AG10803 (cell line): ENCODE measurements at places on chromosomes 2 and 18.

DNA sequence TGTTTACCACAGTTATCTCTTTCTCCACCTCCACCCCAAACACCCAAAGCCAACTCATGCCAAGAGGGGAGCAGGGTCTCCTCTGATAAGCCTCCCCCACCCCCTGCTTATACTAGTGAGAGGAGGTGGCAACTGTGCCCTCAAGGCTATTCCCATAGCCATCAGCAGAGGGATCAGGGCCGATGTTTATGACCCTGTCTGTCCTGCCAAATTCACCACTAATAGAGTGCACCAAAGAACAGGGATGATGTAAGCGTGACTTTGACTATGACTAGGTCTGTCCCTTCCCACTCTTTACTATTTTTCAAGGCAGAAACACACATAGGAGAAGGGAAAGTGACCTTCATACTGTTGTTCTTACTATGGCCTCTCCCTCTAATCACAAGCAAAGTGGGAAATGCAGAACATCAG, 74.6 kb downstream of the CLHC1 start:
- peak; percentile 58 for DNase-seq

DNA sequence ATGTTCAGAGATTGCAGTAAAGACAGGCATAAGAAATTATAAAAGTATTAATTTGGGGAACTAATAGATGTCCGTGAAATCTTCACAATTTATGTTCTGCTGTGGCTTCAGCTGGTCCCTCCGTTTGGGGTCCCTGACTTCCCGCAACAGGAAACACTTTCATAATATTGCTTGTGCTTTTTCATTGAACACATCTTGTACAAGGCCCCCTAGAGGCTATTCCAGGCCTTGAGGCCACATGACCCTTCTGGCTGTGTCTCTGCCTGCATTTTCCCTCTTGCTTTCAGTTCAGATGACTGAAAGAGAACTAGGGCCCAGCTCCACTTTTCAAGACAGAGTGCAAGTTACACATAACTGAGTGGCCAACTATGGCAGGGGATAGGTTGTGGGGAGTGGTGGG, 164.1 kb downstream of the TMEM247 start:
- DNase-seq: no peak

DNA sequence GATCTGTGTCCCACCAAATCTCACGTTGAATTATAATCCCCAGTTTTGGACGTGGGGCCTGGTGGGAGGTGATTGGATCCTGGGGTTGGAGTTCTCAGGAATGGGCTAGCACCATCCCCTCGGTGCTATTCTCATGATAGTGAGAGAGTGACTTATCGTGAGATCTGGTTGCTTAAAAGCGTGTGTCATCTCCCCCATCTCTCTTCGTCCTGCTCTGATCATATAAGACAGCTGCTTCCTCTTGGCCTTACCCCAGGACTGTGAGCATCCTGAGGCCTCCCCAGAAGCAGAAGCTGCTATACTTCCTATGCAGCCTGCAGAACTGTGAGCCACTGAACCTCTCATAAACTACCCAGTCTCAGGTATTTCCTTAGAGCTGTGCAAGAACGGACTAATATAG, 163.7 kb upstream of the NDUFV2 start:
- DNase-seq: no peak

- peak; percentile 90 for DNase-seq
Observed at GRCh38 chr2:197286805-197287595, 23.6 kb downstream of the ANKRD44 start.

DNA sequence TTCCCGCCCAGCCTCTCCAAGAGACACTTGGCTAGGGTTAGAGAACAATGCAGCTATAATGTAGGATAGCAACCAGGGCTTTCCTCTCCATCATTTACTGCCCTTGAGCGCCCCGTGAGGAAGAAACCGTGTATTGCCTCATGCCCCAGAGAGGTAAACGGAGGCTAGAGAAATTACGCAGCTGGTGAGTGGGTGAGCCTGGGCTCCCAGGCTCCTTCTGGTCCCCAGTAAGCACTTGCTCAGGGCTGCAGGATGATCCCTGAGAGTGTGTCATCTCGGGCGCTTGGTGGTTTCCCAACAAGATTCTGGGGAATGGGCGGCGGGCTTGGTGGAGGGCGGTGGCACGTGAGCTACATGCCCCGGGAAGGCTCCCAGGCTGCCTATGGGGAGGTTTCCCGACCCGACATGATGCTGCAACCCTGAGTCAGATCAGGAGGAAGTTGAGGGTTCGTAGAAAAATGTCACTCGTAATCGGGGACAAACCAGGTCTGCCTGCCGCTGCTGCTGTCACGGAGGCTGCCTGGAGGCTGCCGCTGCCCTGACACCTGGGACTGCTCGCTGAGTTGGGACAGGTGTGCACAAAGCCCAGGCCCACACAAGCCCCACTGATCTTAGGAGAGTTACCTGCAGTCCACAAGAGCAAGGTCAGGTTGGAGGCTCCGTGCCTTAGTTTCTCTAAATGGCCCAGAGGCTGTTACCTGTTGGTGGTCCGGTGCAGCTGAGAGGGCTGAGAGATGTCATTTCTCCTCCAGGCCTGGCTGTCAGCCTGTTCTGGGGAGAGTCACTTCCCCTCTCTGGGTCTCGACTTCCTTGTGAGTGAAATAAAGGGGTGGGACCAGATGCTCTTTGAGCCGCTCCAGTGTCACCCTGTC, at the start of gene GPR55:
Gene GPR55, minus strand, starts transcription at position 773 of the 872 bp plus-strand sequence. CDS start 14,280 bp downstream, outside the sequence.
- DNase-seq: no peak

- DNase-seq: peak; percentile 81
Observed at GRCh38 chr2:216583147-216583546, 50.1 kb upstream of the IGFBP2 start.

- DNase-seq: peak; percentile 62
Observed at GRCh38 chr18:79664525-79665125, 15.0 kb upstream of the CTDP1 start.

GRCh38 chr2:11330457-11331142, 13.8 kb downstream of the ROCK2 start:
- DNase-seq: peak; percentile 34

- DNase-seq: peak; percentile 76
Observed at GRCh38 chr2:241659150-241659739, 21.8 kb downstream of the ATG4B start.

DNA sequence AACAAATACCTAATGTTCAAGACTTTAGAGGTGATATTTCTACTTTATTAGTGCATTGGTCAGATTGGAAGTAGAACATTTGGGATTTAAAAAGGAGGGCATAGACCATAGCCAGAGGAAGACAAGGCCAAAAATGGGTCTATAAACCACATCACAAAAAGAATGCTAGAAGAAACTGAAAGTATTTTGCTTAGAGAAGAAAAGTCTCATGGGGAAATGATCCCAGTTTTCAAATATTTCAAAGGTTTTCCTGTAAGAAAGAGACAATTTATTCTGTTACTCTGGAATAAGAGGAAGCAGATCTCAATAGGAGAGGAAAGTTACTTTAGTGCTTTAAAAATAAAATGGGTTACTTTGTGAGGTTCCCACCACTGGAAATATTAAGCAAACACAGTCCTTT, 341.4 kb downstream of the TNS1 start:
- DNase-seq: peak; percentile 33

- no peak for DNase-seq
Observed at GRCh38 chr2:28628987-28629386, 122.6 kb upstream of the PPP1CB start.

GRCh38 chr2:446963-447530, 159.2 kb upstream of the ALKAL2 start:
- DNase-seq: no peak

- DNase-seq: peak; percentile 88
Observed at GRCh38 chr2:46770622-46771021, 145.0 kb downstream of the MCFD2 start.

DNA sequence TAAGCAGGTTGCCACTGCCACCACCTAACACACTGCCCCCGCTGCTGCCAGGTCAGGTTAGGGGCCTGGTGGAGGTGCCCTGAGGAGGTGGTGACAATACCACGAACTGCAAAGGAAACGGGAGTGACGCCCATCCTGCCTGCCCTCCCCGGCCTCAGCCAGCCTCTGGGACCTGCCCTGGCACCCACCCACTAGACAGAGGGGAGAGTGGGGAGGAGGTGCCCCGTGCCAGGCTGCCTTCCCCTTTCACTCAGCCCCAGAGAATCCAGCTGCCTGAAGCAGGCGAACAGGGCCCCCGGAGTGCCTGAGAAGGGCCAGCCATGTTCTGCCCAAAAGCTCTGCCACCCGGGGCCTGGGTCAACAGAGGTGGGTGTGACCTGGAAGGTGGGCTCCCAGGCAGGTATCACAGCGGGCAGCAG, 44.5 kb upstream of the FOSL2 start:
- DNase-seq: no peak

DNA sequence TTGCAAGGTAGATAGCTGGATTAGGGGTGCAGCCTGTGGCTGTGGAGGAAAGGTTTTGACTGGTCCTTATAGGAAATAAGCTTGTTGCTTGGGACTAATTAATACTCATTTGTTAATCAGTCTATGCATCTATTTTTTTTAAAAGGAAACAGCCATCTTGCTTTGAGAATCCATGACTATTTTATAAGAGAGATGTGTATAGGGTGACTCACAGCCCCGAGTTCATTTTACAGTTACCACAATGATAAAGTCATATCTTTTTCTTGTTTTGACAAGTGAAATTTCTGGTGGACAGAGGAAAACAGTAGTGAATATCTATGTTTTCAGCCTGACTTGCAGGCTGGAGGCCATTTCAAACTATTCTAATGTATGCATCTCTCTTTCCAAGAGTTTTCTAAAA, 193.5 kb upstream of the CCDC68 start:
- DNase-seq: no peak

DNA sequence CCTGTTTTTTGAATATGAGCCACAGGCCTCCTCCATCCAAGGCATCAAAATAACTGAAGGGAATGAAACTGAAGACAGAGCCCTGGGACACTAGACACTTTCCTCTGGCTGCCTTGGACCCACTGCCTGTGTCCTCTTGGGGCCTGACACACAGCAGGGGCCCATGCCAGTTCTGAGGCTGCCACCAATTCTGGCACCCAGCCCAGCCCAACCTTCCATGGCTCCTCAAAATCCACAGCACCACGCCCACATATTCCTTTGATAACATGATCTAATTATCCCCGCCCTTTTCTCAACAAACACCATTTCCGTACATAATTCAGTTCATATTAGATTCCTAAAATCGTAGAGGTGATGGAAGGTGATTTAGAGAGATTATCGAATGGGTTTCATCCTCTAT, 64.2 kb downstream of the EMX1 start:
- no peak for DNase-seq

DNA sequence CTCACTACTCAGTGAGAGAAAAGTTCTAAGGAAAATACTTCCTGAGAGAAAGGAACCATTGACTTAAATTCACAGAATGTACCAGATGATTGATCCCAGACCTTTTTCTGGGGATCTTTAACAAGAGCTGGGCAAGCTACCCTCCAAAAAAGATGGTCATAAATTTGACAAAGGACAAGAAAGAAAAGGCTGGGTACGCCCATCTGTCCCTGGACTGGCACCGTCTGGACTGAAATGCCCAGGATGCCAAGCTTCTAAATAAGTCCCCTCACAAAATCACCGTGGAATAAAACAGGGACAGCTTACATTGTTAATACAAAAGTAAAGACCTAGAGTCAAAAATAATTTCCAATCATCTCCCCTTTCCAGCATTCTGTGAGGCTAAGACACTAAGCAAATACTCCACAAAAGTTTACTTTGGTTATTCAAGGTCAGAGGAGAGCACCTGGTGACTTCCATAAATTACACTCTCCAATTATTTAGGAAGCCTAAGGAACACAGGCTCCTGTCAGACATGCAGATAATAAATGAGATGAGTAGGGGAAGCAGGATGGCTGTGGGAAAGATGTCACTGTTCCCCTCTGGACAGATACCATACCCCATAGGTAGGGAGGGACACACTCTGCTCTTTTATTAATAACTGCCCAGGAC, 69.9 kb downstream of the UXS1 start:
- DNase-seq: no peak

DNA sequence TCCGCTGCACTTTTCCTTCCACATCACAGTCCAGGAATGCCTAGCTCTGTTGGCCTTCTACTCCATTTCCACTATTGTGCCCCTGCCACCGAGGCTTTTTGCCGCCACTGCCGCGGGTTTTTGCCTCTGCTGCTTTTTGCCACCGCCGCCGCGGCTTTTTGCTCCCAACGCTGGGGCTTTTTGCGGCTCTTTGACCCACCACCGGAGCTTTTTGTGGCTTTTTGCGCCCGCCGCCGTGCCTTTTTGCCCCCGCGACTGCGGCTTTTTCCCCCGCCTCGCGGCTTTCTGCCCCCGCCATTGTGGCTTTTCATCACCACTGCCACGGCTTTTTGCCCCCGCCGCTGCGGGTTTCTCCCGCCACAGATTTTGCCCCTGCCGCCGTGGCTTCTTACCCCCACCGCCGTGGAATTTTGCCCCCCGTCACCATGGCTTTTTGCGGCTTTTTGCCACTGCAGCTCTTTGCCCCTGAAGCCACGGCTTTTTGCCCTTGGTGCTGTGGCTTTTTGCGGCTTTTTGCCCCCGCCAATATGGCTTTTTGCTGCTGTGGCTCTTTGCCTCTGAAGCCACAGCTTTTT, 2798.7 kb upstream of the TEKT4 start:
- DNase-seq: no peak

- peak; percentile 75 for DNase-seq
Observed at GRCh38 chr2:49241991-49242390, 87.7 kb upstream of the FSHR start.

DNA sequence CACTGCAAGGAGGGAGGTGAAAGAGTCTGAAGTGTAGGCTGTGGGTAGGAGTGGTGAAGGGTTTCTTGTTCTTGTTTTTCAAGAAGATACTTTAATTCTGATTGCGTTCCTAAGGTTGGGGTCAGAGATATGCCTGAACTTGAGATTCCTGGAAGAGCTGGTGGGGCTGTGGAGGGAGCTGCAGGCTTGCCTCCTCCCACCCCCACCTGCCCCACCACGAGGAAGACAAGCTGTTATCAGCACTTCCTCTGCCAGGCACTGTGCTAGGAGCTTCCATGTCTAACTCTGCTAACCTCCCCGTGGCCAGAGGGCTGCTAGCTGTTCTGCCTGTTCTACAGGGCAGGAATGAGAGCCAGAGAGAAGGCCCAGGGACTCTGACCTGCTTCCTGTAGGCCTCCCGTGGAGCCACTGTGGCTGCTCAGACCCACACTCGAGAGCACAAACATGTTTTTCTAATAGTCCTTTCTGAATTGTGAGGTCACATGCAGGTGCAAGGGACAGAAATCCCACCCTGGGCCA, 13.7 kb downstream of the ANKRD23 start:
- no peak for DNase-seq

DNA sequence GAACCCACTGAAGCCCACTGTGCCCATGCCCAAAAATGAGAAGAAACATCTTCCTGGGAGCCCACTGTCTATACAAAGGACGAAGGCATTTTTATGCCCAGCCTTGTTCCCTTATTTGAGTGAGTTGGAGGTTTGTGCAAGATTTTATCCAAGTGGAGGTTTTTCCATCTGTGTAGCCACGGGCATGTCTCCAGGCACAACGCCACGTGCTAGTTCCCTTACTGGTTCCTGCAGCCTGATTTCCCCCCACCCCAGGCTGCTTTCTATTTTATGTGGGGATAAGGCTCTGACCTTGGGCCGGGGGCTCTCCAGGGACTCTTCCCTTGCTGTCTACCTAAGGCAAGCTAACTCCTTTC, 22.2 kb upstream of the TXNL4A start:
- no peak for DNase-seq

DNA sequence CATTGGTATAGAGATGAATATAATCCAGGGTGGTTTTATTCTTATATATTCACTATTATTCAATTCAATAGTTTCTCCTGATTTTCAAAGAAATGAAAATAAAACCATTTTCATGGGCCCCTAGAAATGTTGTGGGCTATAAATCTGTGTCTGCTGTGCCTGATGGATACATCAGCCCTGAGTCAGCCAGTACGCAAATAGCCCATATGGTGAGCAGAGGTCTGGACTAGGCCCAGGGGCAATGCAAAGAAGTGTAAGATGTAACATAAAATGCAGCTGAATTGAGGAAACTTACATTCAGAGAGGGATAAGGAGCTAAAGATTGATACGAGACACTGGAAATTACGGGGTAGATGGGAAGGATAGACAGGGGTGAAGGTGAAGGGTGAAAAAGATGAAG, 122.5 kb downstream of the MAIP1 start:
- no peak for DNase-seq
